ENCODE measurements at places on chromosomes 7 and 10.

DNA sequence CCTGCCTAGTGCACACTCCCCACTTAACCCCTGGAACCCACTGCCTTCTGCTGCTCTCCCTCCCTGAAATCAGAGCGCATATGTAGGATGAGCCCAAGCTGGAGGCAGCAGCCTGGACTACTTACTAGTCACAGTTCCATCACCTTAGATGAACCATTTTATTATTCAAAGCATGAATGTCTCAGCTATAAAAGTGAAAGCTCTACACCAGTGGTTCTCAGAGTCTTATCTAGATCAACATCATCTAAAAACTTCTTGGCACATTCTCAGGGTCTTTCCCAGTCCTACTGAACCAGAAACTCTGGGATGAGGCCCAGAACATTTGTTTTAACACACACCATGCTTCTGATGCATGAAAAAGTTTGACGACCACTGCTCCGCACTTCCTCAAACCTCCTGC lies 100.3 kb upstream of the ANK3 start:
- peak; percentile 17 for DNase-seq

- no peak for DNase-seq
These were observed 692.4 kb downstream of the KCNMA1 start for GRCh38 chr10:76945166-76945565.

- no peak for DNase-seq
These were observed 109.9 kb downstream of the MICALL2 start for GRCh38 chr7:1349351-1349761.

GRCh38 chr10:72323771-72324191 lies 30.9 kb downstream of the DNAJB12 start:
- DNase-seq, result no peak

GRCh38 chr7:102189756-102190155 lies 96.9 kb upstream of the SH2B2 start:
- DNase-seq, result no peak

DNA sequence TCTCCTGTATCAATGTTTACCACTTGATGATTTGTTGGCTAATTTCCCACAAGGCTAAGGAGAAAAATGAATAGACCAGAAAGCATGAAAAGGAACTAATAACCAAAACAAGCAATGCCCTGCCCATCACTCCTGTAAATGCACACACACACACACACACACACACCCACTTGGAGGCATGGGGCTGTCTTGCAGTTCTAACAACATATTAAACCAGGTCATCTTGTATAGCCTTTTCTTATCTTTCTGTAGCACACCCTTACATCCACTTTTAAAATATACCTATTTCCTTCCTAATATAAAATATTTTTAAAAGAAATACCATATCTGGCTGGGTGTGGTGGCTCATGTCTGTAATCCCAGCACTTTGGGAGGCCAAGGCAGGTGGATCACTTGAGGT lies 105.3 kb downstream of the CTTNBP2 start:
- DNase-seq, result no peak

- DNase-seq, result no peak
These were observed 198.3 kb upstream of the ZNF32 start for GRCh38 chr10:43846968-43847367.

DNA sequence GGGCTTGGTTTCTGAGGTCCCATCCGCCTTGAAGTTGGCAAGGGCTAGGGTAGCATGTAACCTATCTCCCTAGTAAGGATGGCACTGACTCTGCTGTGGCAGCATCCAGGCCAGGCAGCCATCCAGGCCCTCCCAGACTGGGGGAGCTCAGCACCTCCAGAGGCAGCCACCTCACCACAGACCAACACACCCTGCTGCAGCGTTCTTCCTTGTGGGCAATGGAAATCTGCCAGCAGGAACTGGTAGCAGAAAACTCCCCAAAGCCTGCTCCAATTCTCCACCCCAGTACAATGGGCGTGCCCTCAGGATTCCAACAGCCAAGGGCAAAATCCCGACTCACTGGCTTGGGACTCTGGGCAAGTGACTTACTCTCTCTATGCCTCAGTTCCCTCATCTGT lies 27.5 kb downstream of the DLG5 start:
- peak; percentile 90 for DNase-seq

DNA sequence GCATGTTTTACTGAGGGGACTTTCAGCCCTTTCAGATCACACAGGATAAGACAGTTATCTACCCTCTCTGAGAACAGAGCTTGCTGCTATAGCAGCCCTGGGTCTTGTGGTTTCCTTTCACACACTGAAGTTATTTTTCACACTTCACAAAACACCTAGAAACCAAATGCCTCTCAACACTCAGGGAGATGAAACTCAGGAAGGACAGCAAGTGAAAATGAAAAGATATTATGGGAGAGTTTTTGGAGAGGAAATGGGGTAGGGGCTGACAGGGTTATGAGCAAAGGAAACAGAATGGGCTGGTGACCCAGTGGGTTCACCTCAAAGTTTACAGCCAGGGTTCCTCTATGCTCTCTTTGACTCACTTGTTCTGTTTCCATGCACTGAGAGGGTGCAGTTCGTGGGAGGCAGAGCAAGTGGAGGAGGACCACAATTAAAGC lies 17.0 kb upstream of the GIMAP2 start:
- no peak for DNase-seq

GRCh38 chr10:95459446-95460045 lies 101.6 kb downstream of the SORBS1 start:
- no peak for DNase-seq

DNA sequence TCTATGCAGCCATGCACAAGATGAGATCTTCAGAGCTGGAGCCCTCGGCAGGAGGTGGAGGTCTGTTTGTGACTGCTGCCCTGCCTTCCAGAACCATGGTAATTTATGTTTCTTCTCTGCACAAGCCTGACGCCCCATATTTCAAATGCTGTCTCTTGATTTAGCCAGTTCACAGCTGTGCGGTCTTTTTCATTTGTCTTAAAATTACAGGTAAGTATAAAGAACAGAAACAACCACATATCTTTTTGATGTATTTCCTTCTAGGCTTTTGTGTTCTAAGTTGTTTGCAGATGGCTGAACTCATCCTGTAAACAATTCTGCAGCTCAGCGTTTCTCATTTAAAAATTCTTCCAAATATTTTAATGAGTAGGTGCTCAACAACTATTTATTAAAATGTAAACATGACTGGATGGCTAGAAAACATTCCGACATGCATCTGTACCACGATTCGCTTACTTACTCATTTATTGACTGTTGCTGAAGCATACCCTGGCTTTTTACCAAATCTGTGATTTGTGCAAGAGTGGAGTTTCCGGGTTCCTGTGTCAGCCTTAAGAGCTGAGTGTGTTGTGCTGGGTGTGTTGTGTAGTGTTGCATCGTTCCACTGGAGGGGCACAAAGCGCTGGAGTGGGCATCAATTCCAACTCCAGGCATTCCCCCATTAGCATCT lies 58.9 kb downstream of the PIP4K2A start:
- DNase-seq, result no peak

GRCh38 chr7:112748381-112748780 lies 41.8 kb downstream of the TMEM168 start:
- no peak for DNase-seq

GRCh38 chr7:22121702-22122474 lies 176.2 kb upstream of the CDCA7L start:
- DNase-seq, result no peak

GRCh38 chr10:86942441-86943315 lies 14.7 kb downstream of the MMRN2 start:
- DNase-seq, result no peak

DNA sequence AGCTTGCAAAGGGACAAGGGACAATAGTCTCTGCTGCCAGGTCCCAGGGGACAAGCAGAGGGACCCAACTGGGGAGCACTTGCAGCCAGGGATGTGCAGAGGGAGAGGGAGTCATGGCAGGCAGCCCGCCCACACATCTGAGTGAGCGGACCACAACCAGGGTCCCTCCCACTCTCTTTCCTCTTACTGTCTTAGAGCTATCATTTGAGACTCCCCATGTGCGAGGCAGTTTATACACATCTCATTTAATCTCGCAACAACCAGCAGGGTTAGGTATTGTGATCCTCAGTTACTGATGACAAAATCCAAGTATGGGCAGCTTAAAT lies 70.2 kb downstream of the BEND7 start:
- DNase-seq, result no peak

DNA sequence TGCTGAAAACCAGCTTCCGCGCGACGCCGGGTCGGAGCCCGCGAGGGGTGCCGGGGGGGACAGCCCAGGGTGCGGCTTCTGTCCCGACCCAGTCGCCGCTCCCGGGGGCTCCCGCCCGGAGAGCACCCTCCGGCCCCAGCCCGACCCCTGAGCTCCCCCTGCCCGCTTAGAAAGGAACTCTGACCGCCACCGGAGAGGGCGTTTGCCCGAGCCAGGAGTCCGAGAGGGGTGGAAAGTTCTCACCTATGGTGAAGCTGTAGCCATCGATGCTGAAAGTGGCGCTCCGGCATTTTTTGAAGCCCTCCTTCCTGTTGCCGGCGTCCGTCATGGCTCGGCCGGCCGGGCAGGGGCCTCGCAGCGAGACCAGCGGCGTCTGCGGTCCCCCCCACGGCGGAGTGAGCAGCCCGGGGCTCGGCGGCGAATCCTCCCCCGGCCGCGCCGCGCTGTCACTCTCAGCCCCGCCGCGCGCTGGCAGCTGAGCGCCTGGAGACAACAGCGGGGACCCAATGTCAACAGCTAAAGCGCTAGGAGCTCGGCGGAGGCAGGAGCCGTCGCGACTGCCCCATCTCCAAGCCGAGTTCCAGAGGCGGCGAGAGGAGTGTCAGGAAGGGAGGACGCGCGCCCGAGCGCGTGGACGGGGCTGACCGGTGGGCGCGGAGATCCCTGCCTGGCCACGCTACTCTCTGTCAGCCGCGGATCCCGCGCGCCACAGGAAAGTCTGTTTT lies 191.6 kb downstream of the LSM5 start:
- DNase-seq, result no peak

DNA sequence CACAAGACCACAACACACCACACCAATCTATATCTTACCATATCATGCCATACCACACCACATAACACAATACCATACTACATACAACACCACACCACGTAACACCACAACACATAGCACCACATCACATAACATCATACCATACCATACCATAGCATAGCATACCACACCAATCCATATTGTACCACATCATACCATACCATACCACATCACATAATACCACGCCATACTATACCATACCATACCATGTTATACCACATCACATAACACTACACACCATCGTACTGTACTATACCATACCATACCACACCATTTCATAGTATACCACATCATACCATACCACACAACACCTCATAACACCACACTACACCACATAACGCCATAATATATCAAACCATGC lies 335.2 kb upstream of the VWC2 start:
- no peak for DNase-seq

DNA sequence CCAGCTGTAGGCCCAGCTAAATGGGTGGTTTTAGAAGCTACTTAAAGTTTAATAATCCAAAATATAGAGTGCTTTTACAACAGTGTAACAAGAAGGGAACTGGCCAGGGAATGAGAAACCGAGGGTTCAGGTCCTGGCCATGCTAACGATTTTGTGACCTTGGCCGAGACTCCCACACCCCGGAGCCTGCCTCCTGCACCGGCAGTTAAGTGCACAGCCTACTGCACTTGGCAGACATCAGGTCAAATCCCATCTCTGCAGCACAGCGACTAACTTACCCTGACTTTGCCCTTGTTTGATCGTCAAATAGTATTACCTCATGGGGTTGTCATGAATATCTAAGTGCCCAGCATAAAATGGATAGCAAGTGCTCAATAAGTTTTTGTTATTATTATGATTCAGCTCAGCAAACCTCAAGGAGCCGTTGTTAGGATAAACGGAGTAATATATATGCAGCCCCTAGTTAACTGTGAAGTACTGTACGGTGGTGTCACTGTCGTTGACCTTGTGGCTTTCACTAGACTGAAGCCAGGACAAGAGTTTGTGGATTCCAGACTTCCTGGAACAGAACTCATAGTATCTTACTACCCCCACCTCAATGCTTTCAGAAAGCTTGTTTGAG lies 35.5 kb downstream of the LYZL1 start:
- DNase-seq, result no peak

- DNase-seq, result no peak
These were observed 38.6 kb downstream of the MTPN start for GRCh38 chr7:135938563-135938962.

GRCh38 chr10:82071231-82071630 lies 196.2 kb downstream of the NRG3 start:
- DNase-seq, result no peak

- DNase-seq, result no peak
These were observed 365.7 kb upstream of the LRGUK start for GRCh38 chr7:133761443-133761842.

GRCh38 chr7:139095194-139095659 lies 14.3 kb downstream of the ZC3HAV1 start:
- DNase-seq, result no peak

DNA sequence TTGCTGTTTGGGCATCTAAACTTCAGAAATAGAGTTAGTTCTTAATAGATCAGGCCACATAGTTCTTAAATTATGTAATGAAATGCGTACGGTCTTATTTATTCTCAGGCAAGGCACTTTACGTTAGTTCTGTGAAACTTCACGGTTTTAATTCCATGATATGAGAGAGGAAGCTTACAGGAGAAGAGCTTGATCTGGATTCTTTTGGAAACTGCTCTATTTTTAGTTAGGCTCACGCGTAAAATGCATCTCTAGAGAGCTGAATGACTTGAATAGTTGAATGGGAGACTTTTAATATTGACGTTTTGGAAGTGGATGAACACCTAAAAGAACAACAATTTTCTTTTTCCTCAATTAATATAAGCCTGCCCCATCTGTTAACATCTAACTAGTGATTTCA lies 71.1 kb downstream of the PRKG1 start:
- DNase-seq, result no peak

- no peak for DNase-seq
These were observed 751.0 kb downstream of the GRID1 start for GRCh38 chr10:85615556-85615955.

GRCh38 chr7:23254051-23254681 lies 7.6 kb downstream of the GPNMB start:
- DNase-seq, result no peak

DNA sequence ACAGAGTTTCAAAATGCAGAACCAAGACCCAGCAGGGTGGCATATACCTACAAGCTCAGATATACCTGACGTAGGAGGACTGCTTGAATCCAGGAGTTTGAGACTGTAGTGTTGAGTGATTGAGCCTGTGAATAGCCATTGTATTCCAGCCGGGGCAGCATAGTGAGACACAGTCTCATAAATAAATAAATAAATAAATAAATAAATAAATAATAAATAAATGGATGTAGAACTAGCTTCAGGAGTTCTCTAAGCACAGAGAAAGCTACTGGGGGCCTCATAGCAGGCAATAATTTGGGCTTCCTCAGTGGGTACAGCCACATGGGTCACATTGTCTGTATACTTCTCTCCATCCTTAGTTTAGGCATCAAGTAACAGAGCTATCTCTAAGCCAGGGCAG lies 906.8 kb downstream of the LRMDA start:
- DNase-seq, result no peak
